Kidney capillary endothelial cell (primary cell): ENCODE measurements at places on chromosomes 1 and 21.

GRCh38 chr1:240790856-240791255 lies 178.9 kb upstream of the GREM2 start:
- DNase-seq: no peak

- DNase-seq: no peak
These were observed 342.4 kb downstream of the NPHP4 start for GRCh38 chr1:5649795-5650194.

- peak; percentile 99 for DNase-seq
These were observed 197.9 kb downstream of the DYRK1A start for GRCh38 chr21:37564341-37564923.

DNA sequence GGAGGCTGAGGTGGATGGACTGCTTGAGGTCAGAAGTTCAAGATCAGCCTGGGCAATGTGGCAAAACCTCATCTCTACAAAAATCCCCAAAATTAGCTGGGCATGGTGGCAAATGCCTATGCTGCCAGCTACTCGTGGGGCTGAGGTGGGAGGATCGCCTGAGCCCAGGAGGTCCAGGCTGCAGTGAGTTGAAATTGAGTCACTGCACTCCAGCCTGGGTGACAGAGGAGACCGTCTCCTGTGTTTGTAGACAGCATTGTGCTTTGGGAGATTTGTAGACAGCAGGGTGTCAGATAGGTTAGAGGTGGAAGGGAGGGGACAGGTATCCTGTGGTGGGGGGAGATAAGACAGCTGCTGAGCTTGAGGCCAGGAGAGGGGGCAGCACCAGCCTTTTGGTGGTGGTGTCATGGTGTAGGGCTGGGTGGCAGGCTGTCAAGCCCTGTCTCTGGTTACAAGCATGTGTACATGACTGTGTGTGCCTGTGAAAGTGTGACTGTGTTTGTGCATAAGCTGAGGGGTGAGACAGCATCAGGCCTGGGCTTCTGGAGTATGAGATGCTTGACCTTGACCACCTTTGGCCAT lies 15.2 kb downstream of the PPFIA4 start:
- no peak for DNase-seq

GRCh38 chr1:53128401-53128800 lies 14.0 kb downstream of the SLC1A7 start:
- DNase-seq: no peak

DNA sequence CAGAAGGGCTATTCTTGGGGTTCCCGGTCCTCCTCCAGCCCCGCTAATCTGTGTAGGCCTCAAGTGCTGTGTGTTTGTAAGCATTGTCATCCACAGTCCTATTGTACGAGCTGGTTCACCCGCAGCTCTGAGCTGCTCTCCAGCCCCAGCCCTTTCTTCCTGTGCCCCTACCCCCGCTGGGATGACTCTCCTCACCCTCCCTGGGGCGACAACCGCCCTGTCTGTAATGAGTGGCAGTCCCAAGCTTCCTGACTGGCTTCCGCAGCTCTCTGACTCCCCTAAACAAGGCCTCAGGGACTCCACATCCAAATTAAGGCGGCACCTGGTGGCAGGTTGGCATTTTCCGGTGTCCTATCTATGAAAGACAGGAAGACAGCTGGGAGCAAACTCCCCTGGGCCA lies 45.8 kb downstream of the TFF3 start:
- peak; percentile 66 for DNase-seq

DNA sequence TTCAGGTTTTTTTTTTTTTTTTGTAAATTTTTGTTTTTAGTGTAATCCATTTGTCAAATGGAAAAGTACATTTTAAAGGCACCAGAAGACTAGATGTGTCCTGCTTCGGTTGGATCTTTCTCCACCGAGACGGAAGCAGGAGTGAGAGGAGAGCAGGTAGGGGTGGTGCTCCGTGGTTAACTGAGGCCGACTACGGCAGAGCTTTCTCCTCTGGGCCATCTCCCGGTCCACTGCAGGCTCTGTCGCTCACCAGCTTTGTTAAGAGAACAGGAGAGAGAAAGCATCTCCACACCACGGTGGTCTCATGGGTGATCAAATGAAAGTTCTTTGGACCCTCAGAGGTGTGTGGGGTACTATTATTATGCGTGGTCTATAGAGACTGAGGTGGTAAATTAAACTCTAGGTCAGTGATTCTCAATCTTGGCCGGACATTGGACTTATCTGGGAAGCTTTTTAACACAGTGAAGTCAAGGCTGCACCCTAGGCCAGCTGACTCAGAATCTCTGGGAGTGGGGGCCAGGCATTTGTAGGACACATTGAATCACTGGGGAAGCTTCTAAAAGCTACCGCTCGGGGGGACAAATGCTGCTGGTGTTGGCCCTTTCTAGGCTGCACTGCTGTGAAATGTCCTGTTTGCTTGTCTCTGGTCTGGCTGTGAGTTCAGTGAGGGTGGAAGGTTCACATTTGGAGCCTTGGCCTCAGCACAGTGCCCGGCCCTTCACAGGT lies 25.0 kb downstream of the ABCA4 start:
- DNase-seq: no peak

DNA sequence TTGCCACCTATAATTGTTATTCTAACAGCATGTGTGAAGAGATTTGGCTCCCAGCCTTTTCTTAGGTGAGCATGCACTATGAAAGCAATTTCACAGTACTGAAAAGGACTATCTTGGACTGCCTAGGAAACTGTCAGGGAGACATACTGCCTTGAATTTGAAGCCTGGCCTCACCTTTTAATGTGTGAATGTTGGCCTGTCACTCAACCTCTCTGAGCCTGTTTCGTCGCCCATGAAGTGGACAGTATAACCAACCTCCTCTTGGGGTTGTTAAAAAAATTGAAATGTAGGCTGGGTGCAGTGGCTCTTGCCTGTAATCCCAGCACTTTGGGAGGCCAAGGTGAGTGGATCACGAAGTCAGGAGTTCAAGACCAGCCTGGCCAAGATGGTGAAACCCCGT lies 20.4 kb upstream of the POU2F1 start:
- DNase-seq: no peak

DNA sequence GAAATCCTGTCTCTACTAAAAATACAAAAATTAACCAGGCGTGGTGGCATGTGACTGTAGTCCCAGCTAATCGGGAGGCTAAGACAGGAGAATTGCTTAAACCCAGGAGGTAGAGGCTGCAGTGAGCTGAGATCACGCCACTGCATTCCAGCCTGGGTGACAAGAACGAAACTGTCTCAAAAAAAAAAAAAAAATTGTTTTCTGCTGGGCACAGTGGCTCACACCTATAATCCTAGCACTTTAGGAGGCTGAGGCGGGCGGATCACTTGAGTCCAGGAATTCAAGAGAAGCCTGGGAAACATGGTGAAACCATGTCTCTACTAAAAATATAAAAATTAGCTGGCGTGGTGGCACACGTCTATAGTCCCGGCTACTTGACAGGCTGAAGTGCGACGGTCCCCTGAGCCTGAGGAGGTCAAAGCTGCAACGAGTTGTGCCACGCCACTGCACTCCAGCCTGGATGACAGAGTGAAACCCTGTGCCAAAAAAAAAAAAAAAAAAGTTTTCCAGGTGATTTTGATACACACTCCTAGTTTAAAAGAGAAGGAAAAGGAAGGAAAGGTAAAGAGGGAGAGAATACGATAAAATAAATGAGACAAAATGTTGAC lies 31.7 kb downstream of the ABL2 start:
- no peak for DNase-seq

DNA sequence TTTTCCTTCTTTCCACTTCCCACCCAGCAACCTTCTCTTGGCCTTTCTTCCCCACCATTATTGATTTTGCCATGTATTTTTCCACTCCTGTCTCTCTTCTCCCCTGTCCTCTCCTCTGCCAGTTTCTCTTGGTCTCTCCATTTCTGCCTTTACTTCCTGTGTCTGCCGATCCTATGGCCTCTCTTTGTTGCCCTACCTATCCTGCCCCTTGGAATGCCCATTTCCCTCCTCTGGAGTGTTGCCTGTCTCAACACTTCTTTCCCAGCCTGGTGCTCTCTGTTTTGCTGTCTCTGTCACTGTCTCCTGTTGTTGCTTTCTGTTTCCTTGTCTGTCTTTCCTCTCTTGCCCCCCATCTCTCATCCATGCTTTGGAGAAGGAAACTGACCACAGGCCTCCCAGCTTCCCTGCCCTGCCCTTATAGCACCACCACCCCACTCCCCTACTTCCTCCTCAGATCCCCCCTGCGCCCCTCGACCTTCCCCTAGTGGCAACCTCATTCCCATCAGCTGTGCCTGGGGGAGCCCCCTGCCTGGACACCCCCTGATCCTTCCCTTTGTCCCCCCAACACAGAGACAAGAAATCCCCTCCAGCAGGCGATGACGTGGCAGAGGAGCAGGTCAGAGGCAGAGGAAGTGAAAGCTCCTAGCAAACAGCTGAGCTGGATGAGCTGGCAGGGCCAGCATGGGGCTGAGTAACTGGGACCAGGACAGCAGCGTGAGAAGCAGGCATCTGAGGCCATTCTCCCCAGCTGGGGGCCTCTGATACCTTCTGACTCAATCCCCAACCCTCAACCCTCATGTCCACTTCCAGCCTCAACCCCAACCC lies 6.6 kb upstream of the ETV3L start:
- DNase-seq: peak; percentile 82

- DNase-seq: no peak
These were observed 35.1 kb upstream of the RGS7 start for GRCh38 chr1:241391926-241392710.
